ENCODE measurements at places on chromosomes 6 and 20. TPM values are rescaled to one million over a fixed set of nuclear protein-coding genes. Genes with fewer than 3 reads are reported as not detected.

DNA sequence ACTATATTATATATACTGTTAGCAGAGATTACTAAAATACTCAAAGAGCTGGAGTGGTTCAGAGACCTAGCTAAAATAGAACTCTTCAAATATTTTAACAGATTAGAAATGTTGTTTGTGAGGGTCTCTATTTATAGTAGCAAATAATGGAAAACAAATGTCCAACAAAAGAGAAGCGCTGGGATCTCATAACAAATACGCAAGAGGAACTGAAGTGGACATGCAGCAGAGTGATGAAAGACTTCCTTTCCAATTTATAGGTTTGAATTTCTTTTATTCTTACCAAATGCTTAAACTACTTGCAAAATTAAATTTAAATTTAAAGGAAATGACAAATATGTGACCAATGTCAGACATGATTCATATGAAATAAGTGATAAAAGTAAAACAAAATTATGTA is 49.9 kb downstream of the PIGU start:
- no peak for DNase-seq

DNA sequence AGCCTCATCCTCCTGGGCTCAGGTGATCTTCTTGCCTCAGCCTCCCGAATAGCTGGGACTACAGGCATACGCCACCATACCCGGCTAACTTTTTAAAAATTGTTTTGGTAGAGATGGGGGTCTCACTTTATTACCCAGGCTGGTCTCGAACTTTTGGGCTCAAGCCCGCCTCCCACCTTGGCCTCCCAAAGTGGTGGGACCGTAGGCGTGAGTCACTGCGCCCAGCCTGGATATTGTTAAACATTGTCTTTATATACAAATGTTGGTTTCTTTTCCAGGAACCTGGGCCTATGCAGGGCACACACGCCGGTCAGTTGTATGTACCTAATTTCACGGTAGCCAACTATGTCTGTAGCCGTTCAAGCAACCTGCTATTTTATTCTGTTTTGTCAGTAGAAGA is 60.1 kb downstream of the SYNJ2 start:
- DNase-seq = no peak

DNA sequence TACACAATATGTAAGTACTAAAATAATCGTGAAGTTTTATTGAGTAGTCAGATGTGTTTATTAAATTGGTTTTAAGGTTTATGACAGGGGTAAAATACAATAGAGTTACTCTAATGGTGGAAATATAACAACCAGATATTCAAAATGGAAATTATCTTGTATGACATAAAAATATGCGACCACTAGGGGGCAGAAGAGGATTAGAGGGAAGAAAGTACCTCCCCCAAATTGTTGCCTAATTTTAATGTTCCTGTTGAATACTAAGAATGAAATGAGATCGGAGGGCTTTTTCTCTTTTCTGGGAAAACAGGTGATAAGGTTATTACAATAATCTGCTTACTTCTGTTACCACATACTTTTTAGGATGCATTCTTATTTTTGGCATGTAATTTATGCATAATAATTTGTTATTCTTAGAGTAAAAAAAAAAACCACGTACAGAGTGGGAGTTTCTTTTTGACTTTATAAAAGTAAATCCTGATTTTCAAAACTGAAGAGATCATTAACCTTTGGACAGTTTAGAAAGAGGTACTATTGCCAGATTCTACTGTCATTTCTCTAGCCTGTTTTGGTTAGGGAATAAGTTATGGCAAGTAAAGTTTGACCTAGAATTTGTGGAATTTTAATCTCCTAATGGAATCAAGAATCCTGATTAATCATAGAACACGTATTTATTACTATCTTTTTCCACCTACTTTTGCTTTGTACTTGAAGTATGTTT is 159.2 kb downstream of the CD109 start:
- DNase-seq = peak; percentile 67

DNA sequence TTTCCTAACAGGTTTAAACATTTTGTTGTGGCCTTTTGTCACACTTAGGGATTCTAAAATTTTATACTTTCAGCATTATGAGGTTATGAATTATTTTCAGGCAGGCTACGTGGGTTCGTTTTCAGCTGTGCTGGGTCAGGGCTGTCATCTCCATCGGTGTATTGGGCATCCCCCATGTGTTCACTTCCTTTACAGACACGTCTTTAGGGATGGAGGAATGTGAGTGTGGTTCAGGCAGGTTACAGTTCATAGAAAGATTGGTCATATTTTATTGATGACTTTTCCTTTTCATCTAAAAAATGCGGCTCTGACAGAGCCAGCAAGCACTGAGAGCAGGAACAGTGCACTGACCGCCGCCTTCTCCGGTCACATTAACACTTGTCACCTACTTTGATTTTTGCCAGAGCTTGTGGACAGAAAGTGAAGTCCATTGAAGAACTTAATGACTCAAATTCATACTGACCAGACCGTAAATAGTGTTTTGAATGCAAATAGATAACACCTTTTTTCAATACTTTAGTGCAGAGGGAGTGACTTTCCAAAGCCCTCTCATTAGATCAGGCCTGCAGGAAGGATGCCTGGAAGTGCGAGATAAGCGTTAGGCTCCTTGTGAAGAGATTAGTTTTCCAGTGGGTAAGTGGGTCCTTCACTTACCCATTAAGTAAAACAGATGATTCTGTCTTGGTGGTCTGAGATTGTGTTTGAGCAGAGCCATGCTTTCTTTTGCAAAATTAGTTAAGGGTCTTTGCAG is 113.1 kb downstream of the TIAM2 start:
- no peak for DNase-seq

GRCh38 chr6:105243487-105243886 is 63.7 kb upstream of the POPDC3 start:
- DNase-seq = peak; percentile 34

DNA sequence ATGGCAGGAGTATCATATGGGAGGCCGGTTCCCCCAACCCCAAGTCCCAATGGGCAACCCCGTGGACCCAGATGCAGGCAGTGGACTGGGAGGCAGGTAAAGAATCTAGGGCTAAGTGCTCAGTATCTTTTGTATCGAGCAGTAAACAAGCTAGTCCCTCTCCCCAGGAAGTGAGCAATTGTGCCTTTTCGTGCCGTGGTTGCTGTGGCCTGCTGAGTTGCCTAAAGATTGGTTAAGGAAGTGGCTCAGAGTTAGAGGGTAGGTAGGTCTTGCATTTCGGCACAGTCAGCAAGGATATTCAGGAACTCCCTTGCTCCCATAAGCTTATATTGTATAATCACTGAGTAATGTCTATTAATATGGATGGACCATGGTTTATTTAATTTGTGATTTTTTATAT is 1.3 kb upstream of the DNAH8 start:
- peak; percentile 79 for DNase-seq

GRCh38 chr6:41927253-41927652 is 6.0 kb downstream of the BYSL start:
- no peak for DNase-seq

DNA sequence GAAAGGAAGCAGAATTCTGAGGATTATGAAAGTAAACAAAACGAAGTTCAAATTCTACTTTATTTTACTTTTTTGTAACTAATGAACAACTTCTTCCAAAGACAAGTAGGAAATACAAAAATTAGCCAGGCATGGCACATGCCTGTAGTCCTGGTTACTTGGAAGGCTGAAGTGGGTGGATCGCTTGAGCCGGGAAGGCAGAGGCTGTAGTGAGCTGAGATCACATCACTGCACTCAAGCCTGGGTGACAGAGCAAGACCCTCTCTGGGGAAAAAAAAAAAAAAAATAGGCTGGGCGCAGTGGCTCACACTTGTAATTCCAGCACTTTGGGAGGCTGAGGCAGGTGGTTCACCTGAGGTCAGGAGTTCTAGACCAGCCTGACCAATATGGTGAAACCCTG is 82.3 kb downstream of the ATG5 start:
- DNase-seq = no peak

- no peak for DNase-seq
Observed at GRCh38 chr6:112033791-112034615, 19.9 kb upstream of the CCN6 start.

- DNase-seq = no peak
Observed at GRCh38 chr6:9708600-9708999, 706.3 kb downstream of the TFAP2A start.

DNA sequence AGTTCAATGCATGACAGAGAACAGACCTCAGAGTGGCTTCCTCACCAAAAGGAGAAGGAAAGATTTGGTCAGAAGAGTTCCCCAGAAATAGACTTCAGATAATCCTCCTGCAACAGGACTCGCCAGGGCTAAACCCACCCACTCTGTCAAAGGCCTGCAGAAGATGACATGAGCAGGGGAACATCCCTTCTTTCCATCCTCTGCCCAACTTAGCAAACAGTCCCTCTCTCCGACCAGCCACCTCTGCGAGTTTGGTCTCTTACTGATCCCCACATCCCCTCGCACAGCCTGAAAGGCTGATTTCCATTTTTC is 7.5 kb downstream of the NFATC2 start:
- DNase-seq = no peak

DNA sequence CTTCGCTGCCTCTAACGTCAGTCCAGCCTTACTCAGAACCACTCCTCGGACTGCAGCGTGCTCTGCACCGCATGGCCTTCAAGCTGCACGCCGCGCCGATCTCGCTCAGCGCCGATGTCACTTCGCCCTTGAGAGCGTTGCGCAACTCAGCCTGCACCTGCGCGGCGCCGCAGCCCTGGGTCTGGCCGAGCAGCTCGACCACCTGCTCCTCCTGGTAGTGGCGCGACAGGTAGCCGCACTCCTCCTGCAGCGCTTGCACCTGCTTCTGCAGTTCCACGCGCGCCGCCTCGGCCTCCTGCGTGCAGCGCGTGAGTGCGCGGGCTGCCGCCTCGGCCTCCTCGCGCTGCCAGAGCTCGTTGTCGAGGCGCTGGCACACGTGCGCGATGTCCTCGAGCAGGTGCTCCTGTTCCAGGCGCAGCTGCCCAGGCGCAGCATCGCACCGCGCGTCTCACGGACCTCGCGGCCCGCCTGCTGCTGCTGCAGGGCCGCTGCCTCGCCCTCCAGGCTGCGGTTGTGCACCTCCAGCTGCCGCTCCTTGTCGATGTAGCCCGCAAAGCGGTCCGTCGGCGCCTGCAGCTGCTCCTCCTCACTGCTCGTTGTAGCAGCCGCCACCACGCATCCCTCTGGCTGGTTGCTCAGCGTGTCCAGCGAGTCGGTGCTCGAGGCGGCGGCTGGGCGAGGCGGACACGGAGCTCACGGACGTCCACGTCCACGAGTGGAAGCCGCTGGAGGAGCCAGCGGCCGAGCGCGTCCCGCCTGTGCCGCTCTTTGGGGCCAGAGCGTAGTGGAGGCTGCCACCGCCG is 380.6 kb upstream of the CHD6 start:
- DNase-seq = no peak

GRCh38 chr6:6533176-6533575 is 55.3 kb upstream of the LY86 start:
- no peak for DNase-seq

DNA sequence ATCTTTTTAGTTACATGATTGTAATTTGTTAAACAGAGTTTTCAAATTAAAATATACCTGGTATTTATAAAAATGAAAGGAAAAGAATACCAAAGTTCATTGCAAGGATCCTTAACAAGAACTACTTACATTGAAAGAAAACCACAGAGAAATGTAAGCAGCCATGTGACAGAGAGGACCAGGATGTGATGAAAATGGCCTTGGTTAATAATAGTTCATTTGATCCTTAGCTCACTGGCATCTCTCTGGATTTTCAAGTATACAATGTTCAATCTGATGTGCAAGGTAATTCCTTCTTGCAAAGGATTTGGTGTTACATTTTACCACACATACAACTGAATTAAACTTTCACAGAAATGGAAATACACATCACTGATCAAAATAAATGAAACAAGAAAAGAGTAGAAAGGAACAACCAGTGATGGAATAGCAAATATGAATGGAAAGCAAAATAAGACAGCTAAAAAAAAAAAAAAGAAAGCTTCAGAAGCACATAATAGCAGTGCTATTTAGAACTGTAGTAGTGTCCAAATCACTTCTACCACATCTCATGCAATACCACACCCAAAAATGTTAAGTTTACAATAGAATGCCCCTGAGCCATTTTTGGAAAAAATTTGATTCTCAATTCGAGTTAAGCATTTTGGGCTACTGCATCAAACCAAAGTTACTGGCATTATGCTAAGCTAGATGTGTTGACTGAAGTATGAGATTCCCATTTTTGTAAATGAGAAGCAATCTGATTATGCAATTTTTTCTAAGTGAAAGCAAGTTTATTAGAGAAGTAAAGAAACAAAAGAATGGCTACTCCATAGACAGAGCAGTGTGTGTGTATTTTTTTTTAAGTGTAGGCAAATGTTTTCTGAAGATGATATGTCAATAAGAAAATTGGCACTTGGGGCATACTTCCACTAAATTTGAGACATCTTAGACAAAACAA is 22.6 kb upstream of the HLA-A start:
- no peak for DNase-seq

- no peak for DNase-seq
Observed at GRCh38 chr6:42078386-42078785, 28.1 kb downstream of the TAF8 start.

- DNase-seq = peak; percentile 72
Observed at GRCh38 chr20:9286501-9287461, 217.9 kb downstream of the PLCB4 start.

DNA sequence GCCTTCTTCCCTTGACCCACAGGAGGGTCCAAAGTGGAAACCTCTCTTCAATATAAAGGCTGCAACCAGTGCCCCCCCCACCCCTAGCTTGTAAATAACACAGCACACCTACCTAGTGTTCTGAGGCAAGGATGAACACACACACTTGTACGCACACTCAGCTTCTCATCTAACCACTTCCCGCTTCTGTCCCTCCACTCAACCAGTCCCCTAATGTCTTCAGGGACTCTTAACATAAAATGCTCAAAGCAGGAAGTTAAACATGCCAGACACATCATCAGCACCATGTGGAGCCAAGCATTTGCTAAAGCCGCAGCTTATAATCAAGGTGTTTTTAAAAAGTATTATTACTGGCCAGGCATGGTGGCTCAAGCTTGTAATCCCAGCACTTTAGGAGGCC is 35.3 kb downstream of the FOXQ1 start:
- no peak for DNase-seq

DNA sequence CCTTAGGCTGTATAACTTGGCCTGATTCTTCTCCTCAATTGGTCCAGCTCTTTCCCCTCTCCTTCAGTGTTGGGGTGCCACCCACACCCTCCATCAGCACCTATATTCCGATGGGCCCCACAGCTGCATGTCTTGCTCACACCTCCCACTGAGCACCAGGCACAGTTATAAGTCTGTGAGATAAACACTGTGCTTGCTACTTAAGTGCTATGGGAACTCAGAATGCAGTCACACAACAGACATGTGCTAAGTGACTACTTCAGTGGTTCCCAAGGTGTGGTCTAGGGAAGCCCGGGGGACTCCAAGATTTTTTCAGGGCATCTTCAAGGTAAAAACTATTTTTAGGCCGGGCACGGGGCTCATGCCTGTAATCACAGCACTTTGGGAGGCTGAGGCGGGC is 7.3 kb downstream of the ZC3H12D start:
- DNase-seq = no peak

The C20orf96 gene
- 2.2 TPM for total RNA-seq

The SUMO4 gene
- total RNA-seq = not detected

The CCNC gene
- 86.0 TPM for total RNA-seq

The ERVFRD-1 gene
- total RNA-seq = not detected

The TNFRSF6B gene
- total RNA-seq = not detected

The PRICKLE4 gene
- 0.30 TPM for total RNA-seq

All from M059J (cell line).